ENCODE measurements at places on chromosomes 1 and 21.

DNA sequence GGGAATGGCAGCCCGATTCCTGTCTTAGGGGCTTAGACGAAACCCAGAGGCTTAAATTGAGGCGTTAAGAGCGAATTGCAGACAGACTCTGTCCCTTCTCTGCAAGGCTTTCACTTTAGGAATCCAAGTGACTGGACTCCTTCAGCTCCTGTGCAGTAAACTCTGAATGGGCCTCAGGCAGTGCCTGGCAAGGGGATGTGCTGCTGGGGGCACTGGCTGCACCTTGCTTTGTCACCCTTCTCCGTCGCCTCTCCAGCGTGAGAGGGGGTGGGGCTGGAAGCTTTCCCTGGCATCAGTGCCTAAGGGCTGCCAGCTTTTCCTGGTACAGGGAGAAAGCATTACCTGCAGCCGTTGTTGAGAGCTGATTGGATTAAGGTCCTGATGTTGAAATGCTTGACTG, 39.9 kb upstream of the NFASC start:
- no peak for DNase-seq

- no peak for DNase-seq
Observed at GRCh38 chr1:15968172-15968571, 7.7 kb downstream of the ZBTB17 start.

GRCh38 chr21:32494934-32495709, 82.6 kb downstream of the EVA1C start:
- DNase-seq, result peak; percentile 26

DNA sequence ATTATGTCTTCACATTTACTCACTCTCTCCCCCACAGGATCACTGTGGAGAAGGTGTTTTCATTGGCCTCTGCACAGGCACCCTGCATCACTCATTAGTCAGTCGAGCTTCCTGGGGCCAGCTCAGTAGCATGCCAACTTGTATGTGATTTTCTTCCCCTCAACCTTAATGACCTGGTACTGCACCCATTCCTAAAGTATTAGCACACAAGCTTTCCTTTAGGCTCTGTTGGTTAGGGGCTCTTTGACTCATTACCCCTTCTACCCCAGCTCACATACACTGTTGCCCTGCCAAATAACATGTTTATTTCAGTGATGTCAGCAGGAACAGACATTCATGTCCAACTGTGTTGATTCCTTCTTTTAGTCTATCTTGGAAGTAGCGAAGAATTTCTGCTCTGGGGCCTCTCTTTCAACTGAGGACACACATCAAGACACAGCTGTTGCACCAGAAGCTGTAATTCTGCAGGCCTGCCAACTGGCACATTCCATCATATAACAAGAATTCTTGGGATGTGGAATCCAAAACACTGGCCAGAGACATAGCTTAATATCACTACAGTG, 603.5 kb upstream of the ADAMTS5 start:
- no peak for DNase-seq

- no peak for DNase-seq
Observed at GRCh38 chr1:51679435-51679834, 62.5 kb downstream of the OSBPL9 start.

DNA sequence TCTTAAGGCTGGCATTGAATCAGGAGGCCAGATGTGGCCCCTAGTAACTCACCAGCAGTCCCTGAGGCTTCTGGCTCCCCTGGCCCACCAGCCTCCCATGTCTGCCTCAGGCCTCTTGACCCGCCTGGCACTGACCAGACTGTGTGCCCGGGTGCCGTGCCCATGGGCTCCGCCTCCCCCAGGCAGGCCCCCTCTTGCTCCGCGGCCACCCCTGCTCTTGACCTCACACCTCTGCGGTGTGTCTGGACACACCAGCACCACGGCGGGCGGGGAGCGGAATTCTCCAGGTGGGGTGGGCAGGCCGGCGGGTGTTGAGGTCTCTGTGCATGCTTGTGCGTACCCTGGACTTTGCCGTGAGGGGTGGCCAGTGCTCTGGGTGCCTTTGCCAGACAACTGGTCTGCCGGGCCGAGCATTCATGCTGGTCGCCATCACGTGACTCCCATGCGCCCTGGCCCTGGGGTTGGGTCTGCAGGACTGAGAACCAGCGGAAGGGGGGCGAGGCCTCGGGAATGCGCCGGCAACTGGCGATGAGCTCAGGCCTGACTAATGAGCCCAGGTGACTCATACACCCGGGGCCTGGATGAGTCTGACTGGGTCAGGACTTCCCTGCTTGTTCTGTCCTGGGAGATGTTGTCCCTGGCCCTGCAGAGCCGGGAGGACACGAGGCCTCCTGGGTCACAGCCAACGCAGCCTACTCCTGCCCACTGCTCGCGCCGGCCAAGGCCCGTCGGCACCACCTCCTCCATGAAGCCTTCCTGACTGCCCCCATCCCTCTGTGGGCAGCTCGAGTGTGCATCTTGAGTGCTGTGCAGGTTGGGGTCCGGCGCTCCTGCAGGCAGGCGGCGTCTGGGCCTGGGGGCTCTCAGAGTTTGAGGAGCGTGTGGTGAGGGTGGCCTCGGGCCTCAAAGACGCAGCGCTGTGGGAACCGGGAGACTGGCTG, 22.6 kb downstream of the COL18A1 start:
- no peak for DNase-seq
